ENCODE measurements at places on chromosomes 16 and 17.
A peak's percentile ranks its signal among the peaks of the same experiment; 100 is the strongest.

GRCh38 chr17:82862737-82863382 is 23.0 kb upstream of the ZNF750 start:
- no peak for DNase-seq

GRCh38 chr16:4788489-4788889 is 344 bp upstream of the SEPTIN12 start:
- DNase-seq = no peak

DNA sequence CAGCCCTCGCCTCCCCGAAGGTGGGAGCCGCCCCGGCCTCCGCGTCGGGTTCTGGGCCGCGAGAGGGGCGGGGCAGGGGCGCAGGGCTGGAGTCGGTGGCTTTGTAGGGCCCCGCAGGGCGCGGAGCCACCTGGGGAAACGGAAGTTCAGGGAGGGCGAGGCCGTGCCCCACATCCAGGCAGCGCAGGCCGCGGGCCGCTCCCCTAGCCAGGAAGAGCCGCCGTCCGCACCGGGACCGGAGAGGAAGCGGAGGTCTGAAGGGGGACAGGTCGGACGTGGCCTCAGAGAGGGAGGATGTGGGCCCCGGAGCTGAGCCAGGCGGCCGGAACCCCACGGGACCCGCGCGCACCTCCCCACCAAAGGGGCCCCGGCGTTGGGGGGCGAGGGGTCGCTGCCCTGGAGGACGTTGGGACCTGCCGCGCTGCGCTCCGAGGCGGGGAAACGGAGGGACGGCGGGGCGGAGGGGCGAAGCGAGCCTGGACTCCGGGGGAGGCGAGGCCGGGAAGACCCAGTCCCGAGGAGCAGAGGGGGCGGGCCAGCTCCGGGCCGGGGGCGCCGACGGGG is 482 bp upstream of the SLC16A3 start:
- peak; percentile 72 for DNase-seq

DNA sequence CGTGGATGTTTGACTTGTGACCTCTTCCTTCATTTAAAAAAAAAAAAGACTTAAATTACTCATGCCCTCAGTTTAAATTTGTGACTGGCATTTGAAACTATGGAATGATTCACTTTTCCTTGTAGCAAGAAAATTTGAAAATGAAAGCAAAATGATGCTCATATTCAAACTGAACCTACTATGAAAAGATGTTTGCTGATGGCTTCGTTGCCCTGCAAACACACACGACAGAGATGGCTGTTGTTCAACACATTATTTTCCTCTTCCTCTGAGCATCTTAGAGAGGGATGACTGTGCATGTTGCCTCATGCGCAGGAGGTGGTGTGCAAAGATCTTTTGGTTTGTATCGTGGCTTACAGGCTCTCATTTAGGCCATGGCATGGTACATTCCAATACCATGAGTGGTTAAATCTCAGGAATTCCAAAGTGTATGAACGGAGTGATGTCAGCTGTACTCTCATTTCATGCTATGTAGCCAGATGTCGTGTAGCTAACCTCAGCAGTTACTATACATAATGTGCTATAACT is 164.5 kb downstream of the PRKCA start:
- DNase-seq = peak; percentile 13

GRCh38 chr16:29662729-29663015 is 375 bp upstream of the SPN start:
- peak; percentile 62 for DNase-seq

- no peak for DNase-seq
Observed at GRCh38 chr17:70588003-70588402, 418.7 kb downstream of the KCNJ2 start.

- DNase-seq = no peak
Observed at GRCh38 chr17:43581613-43582012, 35.5 kb upstream of the ETV4 start.

- no peak for DNase-seq
Observed at GRCh38 chr17:78016852-78017251, 58.3 kb downstream of the TNRC6C start.

- no peak for DNase-seq
Observed at GRCh38 chr16:79047337-79047736, 553.2 kb downstream of the MAF start.

DNA sequence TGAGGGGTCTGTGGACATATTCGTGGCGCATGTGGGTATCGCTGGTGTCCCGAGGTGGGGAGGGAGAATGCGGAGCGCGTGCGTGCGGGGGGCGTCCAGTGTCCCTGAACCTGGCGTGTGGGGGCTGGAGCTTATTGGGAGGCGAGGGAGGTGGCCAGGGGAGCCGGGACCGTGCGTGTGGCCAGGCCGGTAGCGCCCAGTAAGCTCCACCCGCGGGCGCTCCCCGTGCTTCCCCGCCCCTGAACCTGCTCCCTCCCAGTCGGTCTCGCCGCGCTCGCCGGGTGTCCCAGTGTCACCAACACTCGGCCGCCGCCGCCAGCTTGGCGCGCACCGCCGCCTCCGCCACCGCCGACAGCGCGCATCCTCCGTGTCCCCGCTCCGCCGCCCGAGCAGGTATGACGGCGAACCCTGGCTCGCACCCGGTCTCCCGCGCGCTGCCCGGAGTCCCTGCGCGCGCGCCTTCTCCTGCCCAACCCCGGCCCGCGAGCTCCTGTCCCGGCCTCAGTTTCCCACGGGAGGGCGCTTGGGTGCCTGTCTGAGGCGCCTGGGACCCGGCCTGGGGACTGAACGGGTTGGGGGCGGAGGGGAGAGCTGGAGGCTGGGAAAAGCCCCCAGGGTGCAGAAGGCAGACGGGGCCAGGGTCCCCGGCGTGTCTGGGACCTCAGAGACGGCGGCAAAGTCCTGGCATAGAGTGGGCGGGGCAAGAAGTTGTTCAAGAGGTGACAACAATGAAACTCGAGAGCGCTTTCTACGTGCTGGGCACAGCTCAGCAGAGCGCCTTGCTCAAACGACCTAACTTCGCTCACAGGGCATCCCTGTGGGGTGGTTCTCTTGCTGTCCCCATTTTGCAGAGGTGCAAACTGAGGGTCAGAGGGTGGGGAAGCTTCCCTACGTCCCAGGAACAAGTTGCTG is at the start of gene SCNN1B:
TSS of gene SCNN1B (plus strand) at position 258 of the 912 bp plus-strand sequence. CDS start 46,298 bp downstream, outside the sequence.
- DNase-seq = no peak

GRCh38 chr16:85395913-85396878 is 216.9 kb upstream of the GSE1 start:
- no peak for DNase-seq

- DNase-seq = peak; percentile 3
Observed at GRCh38 chr16:89335803-89336485, 118.4 kb downstream of the ZNF778 start.

GRCh38 chr16:69166946-69167930 is 19.7 kb upstream of the SNTB2 start:
- DNase-seq = no peak

- no peak for DNase-seq
Observed at GRCh38 chr17:72602517-72603419, 481.9 kb downstream of the SOX9 start.

GRCh38 chr16:8962393-8963009 is 1.2 kb downstream of the USP7 start:
- peak; percentile 66 for DNase-seq

DNA sequence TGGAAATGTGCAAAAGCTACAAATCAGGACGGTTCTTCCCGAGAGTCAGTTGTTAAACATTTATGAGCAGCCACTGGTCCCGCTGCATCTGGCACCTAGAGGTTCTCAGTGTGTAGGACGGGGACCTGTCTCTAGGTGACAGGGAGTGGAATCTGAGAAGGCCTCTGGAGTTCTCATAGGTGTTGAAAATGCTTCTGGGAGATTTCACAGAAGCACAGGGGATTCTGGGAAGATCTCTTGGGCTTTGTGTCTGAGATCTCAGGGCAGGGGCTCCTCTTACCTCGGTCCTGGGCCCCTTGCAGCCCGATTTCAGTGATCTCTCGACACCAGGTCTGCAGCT is 8.9 kb downstream of the ALOX15 start:
- DNase-seq = no peak

DNA sequence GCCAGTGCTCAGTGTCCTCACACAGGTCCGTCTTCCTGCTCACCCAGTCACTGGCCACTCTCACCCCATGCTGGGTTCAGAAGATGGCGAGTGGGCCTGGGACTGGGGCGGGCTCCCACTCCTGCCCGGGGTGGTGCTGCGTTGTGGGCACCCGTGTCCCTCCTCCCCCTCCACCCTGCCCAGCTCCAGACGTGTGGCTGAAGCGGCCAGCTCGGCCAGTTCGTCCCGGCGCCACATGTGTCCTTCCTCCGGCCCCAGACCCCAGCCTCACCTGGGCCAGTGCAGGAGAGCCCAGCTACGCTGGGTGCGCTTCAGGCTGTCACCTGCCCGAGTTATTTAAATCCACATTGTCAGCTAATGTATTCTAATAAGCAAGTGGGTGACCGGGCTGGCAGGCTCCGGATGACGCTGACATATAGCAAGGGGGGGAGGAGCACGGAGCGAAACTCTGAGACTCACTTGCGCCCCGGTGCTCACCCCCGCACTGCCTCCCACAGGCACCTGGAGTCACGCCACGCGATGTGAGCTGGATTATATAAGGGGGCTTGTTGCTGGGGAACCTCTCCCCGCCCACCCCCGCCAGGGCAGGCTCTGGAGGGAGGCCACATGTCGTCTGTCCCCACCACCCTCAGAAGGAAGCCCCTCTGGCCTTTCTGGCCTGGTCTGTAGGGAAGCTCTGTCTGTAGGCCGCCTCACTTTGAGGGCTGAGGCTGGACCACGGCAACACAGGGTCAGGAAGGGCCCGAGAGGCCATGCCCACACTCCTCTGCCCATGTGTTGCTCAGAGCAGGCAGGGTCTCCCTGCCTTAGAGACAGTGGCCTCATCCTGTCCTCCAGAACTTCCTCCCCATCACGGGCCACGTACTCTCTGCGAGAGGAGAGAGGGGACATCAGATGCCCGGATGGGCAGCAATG is 7.1 kb upstream of the BAIAP2 start:
- no peak for DNase-seq

- no peak for DNase-seq
Observed at GRCh38 chr16:68782198-68783174, 45.4 kb downstream of the CDH1 start.

GRCh38 chr17:78913115-78913514 is 10.1 kb upstream of the CEP295NL start:
- no peak for DNase-seq

DNA sequence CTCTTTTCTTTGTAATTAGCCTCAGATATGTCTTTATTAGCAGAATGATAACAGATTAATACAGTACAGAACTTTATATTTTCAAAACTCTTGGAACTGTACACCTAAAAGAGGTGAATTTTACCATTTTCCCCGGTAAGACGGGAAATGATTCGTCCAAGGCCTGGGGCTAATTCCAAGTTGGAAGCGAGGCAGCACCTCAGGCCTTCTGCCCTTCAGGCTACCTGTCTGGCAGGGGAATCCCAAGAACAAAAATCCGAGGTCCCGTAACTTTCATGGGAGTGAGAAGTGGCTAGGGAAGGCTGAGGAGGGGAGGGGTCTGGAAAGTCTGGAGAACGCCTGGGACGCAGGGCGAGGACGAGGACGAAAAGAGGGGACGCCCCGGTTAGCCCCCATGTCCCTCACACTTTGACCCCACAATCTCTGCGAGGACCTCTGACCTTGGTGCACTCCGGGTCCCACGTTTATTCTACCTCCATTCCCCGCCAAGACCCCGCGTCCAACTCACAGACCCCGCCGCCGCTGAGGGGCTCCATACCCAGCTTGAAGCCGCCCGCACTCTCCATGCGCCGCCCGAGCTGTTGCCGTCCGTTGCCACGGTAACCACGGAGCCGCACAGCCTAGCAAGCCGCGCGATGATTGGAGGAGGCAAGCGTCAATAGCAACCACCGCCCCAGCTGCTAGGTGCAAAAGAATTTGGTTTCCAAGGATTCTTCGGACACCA is at the start of gene HYDIN:
TSS of gene HYDIN (minus strand) at position 601 of the 724 bp plus-strand sequence. CDS start 43,827 bp downstream, outside the sequence.
- DNase-seq = no peak

GRCh38 chr16:14205666-14206065 is 134.5 kb downstream of the MRTFB start:
- no peak for DNase-seq

- DNase-seq = no peak
Observed at GRCh38 chr17:44077595-44077909, 7.0 kb downstream of the G6PC3 start.

DNA sequence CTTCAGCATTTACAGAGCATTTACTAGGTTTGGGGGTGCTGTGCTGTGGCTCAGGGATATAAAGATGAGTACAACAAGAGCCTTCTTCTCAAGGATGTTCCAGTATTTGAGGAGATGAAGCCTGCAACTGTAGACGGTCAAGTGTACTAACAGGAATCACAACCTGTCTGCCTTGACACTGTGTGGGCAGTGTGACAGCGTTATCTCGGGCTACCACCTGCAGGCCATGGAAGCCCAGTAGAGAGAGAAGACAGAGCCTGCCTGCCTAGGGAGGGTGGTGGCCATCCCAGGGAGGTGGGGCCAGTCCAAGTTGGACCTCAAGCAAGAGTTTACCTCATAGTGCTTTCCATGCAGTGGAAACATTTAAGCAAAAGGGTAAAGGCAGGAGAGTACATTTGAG is 215.1 kb upstream of the ASIC2 start:
- no peak for DNase-seq

- no peak for DNase-seq
Observed at GRCh38 chr16:88688013-88688778, 1.9 kb upstream of the SNAI3 start.
